Activated CD8-positive, alpha-beta memory T cell treated with anti-CD3 and anti-CD28 coated beads, Interleukin-2, amount 50 U/mL, for 4 hours (primary cell): ENCODE measurements at places on chromosomes 2 and 18.

DNA sequence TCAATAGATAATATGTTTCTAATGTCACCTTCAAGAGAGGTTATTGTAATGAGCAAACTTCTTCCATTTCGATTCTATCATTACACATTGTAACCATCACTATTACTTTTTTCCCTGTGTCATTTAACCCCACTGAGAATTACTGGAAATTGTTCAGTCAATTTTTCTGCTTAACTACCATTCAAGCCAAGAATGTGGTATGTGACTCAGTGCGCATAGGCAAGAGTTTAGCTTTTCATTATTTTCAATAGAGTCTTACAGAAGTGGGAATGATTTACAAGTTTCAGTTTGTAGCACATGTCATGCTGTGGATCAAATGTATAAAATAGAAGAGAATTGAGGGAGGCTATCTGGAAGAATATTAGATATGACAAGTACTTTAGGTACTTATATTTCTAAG lies 34.3 kb upstream of the PIEZO2 start:
- no peak for DNase-seq

- peak; percentile 60 for DNase-seq
Measured at GRCh38 chr2:393711-394696, 106.1 kb upstream of the ALKAL2 start.

DNA sequence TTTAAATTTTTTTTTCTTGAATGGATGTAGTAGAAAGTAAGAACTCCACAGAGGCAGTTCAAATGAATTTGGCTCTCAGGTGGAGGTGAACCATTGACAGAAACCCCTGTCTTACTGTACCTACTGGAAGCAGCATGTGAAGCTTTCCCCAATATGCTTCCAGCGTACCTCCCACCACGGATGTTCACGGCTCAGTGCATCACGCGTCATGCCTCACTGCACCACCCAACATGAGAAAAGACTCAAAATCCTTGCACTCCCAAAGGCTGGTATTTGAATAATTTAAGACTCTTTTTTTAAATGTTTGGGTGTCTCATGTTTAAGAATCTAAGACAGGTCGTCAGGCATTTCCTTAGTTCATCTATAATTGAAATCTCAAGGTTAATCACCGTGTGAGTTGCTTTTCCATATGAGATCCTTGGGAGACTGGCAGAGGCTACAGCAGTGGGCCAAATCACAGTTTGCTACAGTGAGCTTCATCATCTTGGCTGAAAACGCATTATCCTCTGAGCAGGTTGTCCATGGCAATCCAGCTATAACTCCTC lies 846.4 kb downstream of the DCDC2C start:
- no peak for DNase-seq

GRCh38 chr2:131966256-131966655 lies 195.5 kb downstream of the ANKRD30BL start:
- DNase-seq, result no peak

- DNase-seq, result no peak
Measured at GRCh38 chr2:37020212-37020886, 54.0 kb upstream of the STRN start.

DNA sequence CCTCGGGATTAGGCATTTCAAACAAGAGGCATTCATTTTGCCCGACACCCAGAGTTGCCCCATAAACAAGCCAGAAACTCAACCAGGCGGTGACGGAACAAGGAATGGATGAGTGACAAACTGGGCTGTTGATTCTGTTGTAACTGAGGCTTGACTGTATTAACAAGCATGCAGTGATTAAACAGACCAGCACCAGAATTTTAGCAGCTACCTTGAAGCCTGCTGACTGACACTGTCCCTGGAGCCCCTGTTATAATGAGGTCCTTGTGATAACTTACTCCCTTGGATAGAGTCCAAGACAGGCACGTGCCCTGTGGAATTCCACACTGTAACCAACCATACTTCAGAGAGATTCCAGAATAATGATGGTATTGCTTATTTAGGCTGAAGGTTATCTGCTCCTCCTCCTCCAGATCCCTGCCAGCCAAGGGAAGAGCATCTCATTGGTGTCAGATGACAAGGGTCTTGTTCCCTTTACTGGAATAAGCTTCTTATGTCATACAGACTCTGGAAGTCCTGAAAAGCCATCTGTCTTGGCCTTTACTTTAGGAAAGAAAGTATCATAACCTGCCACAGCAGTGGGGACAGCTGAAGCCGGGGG lies 97.1 kb upstream of the RMDN2 start:
- DNase-seq, result no peak

DNA sequence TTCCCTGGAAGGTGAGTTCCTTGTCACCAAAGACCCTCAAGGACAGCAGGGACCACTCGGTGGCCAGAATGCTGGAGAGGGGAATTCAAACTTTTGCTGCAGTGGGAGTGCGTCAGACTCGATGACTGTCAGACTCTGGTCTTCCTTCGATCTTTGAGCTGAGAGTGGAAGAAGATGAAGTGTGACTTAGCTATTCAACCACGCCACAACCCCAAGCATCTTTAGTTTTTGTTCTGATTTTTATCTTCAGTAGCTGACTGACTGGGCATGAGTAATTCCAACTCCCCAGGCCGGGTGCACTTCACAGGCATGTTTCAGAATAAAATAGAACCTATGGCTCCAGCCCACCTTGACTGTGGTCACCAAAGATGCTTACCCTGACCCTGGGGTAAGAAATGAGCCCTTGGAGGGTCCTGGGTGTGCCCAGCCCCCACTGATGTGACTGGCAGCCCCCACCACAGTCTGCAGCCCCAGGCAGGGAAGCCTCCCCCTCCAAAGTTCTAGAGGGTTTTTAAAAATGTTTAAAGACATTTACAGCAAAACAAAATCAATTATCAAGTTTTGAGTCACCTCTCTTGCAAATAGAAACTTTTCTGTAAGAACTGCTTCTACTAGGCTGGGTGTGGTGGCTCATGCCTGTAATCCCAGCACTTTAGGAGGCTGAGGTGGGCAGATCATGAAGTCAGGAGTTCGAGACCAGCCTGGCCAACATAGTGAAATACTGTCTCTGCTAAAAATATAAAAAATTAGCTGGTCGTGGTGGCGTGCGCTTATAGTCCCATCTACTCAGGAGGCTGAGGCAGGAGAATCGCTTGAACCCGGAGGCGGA lies 24.9 kb upstream of the YWHAQ start:
- peak; percentile 43 for DNase-seq

GRCh38 chr2:136215449-136215848 lies 97.5 kb upstream of the CXCR4 start:
- DNase-seq, result no peak

DNA sequence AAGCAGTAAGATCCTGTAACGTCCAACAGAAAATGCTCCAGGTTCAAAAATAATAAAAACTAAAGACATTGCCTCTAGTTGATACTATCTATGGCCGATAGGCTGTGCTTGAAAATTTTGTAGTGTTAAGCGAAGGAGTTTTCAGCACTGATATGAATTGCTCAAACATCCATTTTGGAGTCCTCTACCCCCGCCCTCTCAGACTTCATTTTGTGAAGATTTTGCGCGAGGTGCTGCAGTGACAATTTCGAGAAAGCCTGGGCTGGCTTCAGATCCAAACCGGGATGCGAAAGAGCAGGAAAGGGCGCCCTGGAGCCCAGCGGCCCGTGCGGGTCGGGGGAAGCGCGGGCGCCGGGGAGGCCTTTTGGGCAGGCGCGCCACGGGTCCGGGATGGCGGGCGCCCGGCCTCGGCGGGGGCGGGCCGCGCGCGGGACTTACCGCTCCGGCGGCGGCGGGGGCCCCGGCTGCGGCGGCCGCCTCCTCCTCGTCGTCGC lies 1.8 kb downstream of the SP3 start:
- DNase-seq, result no peak

DNA sequence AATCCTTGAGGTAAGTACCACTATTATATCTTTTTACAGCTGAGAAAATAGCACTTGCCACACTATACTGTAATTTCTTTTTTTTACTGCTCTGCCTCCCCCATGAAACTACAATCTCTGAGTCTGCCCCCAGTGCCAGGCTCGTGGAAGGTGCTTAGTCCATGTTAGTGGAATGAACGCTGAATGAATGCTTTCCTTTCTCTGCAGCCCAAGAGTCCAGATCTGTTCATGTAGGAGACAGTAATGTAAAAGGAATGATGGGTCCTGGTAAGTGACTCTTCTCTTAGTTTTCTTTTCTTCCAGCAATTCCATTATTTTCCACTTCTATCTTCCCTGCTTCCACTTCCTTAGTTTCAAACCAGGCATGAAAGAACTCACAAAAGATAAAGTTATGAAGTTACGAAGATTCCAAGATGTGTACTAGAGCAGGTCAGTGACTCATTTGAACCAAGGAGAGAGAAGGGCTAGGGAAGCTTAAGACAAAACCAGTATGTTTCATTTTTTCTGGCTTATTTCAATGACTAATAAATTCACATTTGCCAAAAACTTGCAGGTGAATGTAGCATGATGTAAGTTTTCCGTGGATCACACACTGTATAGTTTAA lies 46.0 kb downstream of the ARHGEF33 start:
- no peak for DNase-seq
